ENCODE measurements at places on chromosomes 2 and 18.
A peak's percentile ranks its signal among the peaks of the same experiment; 100 is the strongest.

- no peak for DNase-seq
Measured at GRCh38 chr2:124478761-124479160, 453.7 kb downstream of the CNTNAP5 start.

DNA sequence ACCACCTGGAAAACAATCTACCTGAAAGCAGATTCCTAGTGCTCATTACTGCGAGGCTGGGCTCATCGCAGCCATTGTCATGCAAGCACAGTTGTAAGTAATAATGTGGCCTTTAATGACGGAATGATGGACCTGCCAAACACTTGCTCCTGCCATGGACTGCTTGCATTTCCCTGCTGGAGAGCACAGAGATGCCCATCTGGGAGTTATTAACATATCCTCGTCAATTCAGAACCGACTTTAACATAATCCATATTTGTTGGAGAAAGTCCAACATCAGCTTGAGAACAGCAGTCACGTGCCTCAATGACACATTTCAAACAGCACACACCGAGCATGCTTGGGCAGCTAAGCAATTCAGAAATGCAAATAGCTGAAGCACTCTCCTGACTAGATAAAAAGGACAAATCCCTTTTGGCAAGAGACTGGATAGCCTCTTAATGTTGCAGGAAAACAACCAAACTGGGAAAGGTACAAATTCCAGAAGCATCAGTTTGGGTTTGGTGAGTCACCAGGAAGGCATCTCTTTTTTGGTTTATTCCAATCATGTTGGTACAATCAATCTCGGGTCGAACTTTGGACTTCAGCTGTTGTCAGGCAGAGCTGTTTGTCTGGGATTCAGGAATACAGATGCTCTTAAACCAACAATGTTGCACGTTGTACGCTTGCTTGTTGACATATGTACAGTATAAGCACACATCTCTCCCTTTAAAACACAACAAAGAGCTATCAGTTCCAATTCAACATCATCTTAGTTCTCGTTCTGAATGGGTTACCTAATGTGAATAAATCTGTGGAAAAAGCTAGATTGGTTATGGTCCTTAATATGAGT lies 395.8 kb downstream of the LNPK start:
- DNase-seq: peak; percentile 33

DNA sequence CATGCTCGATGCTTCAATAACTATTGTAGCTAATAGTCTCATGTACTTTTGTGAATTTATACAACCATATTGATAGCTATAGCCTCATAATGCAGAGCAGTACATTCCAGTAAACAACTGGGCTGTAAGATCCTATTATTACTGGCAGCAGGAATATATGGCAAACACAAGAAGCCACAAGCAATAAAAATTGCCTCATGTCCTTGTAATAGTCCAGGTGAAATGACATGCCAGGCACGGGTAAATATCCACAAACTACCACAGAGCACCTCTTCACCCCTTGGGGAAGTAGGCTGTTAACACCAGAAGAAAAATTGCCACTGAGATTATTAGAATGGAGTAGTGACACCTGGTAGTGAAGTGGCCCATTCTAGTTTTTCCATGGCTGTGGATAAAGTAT lies 158.3 kb downstream of the MTX2 start:
- DNase-seq: no peak

DNA sequence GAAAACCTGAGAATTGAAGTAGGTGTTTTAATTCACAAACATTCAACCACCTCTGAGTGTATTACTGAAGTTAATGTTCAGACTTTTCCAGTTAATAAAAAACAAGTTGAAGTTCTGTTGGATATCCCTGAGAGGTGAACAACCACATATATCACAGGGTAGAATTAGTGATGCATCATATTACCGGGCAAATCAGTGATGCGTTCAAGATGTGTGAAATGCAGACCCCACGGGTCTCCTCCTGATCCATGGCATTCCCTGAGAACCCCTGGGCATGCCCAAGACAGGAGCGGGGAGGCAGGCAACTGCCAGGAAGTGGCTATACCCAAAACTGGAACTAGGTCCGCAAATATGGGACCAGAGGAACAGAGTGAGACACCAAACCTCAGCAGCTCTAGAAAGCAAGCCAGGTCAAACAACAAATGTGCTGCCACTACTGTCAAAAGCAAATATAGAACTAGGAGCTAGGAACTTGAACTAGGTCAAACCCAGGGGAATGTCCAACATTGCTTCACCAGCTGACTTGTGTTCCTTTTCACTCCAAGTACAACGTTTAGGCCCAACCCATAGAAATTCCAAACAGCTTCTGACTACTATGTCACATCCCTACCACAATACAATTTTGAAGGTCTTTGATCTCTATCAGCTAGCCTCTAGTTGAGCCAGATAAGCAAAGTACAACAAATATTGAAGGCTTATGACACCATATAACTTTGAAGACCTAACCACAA lies 20.2 kb downstream of the PSTPIP2 start:
- DNase-seq: peak; percentile 77

- no peak for DNase-seq
Measured at GRCh38 chr2:239905306-239905705, 119.8 kb downstream of the NDUFA10 start.

DNA sequence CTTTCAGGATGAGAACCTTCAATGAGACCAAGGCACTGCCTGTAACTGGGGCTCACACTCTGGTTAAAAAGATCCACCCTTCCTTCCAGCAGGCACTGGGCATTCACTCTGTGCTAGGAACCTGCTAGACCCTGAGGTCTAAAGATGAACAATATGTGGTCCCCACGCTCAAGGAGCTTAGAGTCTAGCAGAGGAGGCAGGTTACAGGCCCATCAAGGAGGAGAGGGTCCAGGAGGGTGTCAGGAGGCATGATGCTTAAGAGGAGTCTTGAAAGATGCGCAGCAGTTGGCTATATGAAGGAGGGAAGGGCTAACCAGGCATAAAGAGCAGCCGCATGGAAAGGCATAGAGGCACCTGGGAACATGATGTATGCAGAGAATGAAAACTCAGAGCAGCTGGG lies 4.5 kb downstream of the ANKRD53 start:
- no peak for DNase-seq

DNA sequence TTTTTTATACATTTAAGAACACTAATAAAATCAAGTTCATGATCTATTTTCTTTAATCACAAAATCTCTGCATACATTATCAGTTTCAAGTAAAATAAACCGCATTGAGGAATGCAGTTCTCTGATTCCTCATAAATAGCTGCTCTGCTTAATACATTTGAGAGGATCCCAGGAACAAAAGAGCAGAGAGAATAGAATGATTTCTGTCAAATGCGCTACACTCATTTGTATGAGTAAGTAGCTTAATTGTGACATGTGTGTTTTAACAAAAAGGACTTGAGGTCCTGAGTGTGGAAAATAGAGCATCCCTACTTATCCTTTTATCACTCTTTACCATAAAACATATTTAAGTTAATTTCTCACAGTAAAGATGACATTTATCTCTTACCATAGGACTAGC lies 134.0 kb downstream of the PID1 start:
- no peak for DNase-seq

- no peak for DNase-seq
Measured at GRCh38 chr18:148841-149240, 9.5 kb upstream of the USP14 start.

DNA sequence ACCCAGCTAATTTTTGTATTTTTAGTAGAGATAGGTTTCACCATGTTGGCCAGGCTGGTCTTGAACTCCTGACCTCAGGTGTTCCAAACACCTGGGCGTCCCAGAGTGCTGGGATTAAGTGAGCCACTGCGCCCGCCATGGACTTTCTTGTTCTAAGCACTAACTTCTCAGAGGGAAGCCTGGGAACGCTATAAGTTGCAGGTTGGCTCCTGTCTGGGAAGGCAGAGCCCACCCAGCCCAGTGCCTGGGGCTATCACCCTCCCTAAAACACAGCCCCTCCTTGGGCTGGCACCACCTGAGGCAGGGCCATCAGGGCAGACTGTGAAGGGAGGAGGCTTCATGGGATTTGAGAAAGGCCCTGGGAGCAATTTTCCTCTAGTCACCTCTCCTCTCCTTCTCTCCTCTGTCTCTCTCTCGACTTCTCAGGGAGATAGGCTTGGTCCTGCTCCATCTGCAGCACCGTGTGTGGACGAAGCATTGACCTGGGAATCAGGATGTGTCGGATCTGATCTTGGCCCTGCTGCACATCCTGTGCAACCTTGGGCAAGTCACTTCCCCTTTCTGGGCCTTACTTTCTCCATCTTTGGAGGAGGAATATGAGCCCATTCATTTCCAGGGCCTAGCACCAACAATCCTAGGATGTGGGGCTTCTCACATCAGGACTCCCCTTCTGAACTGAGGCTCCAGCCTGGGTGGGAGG lies 10.9 kb downstream of the PSD4 start:
- no peak for DNase-seq

DNA sequence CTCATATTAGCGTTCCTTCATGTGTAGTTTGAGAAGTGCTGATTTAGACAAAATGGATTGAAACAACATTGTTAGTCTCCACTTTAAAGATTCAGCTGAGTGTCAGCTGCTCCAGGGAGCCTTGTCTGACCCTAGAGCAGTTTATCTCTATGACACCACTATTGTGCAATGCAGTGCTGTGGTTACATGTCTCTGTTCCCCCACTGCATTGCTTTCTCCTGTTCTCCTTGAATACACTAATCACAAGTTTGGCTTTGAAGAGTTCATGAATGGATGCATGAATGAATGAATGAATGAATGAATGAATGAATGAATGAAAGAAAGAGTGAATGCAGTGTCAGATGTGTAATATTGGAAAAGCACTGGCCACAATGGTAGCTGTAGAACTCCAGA lies 38.3 kb downstream of the GCG start:
- peak; percentile 77 for DNase-seq

DNA sequence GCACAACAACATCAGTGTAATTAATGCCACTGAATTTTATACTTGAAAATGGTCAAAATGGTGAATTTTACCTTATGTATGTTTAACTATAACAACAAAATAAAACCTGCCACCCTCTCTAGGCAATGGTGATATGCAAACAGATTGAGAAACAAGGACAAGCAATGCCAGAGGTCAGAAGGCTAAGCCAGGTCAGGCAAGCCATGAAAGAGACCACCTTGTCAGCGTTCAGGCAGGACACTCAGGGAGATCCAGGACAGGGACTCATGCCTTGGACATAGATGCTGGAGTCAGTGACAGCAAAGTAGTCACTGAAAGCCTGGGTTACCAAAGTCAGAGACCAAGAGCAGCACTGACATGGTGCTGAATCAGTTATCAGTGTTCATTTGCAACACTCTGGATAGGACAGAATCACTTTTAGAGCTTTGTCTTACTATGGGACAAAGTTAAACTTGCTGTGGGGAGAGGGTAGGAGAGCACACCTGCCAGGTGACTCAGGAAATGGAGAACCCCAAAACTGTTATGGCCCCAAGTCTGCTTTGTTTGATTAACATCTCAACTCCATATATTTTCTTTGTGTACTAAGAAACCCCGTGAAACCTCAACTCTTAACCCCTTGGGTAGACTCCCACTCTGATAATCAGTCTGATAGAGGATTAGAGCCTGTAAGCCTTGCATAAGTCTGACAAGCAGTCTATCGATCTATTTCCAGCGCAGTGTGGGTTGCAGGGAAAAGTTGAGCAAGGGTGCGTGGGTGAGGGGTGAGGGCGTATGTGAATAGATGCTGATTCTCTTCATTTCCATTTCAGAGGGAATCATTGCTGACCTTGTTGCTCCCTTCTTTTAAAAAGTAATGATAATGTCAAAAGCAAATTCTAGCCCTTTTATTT lies 48.7 kb upstream of the ZNF385B start:
- no peak for DNase-seq

DNA sequence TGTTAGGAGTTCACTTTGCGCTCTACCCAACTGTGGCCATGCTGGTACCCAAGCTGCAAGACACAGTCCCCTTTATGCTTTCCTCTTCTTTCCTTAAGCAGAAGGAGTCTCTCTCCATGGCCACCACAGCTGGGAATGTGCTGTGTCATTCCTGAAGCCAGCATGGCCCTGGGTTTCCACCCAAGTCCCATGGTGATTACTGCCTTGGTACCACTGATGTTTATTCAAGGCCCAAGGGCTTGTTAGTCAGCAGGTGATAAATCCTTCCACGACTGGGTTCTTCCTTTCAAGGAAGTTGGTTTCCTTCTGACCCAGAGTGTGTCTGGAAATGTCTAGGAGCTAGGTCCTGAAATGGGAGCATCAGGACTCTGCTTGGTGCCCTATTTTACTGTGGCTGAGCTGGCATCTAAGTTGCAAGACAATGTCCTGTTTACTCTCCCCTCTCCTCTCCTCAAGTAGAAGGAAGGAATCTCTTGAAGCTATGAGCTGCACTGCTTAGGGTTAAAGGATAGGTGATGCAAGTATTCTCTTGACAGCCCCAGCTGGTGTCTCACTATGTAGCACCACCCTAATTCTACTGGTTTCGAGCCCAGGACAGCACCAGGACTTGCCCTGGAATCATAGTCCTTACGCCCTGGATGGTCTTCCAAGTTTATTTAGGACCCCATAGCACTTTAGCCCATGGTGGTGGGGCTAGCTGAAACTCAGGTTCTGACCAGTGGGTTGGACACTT lies 18.7 kb upstream of the NUP35 start:
- peak; percentile 67 for DNase-seq

- no peak for DNase-seq
Measured at GRCh38 chr2:208136716-208137094, 7.1 kb upstream of the CRYGC start.

DNA sequence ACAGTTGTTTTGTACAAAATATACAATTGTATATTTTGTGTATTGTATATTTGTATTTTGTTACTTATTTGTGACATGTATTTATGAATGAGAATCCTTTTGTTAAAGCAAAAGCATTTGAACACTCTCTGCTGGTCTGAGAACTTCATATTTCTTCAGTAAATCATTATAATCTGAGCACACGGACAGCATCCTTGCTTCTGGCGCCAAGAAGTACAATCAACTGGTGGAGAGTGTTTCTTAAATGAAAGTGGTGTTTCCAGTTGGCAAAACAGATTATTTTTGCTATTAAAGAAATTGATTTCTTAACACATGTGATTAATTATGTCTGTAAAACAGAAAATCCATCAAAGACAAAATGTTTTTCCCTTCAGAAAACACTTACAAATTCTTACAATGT lies 95.1 kb upstream of the COPS8 start:
- no peak for DNase-seq

- DNase-seq: peak; percentile 58
Measured at GRCh38 chr2:113768770-113769169, 12.3 kb upstream of the SLC35F5 start.

- peak; percentile 64 for DNase-seq
Measured at GRCh38 chr2:160752475-160753330, 259.1 kb upstream of the RBMS1 start.

DNA sequence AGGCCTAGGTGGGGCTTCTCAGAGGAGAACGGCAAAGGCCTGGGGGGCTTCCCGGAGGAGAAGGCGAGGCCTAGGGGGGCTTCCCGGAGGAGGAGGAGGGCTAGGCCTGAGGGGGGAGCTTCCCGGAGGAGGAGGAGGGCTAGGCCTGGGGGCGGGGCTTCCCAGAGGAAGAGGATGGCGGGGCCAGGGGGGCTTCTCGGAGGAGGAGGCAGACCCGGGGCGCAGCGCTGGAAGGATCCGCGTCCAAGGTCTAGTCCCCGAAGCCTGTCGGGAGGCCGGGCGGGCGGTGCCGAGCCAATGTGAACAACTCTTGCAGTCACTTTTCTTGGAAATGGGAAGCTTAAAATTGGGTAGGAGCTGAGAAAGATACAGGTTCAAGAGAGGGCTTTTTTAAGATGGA lies 30.0 kb upstream of the TUBA3D start:
- no peak for DNase-seq

GRCh38 chr18:1296237-1296636 lies 391.6 kb downstream of the ADCYAP1 start:
- DNase-seq: no peak

GRCh38 chr18:48197819-48198218 lies 211.4 kb downstream of the ZBTB7C start:
- no peak for DNase-seq
